ENCODE measurements at places on chromosomes 1 and 21.

DNA sequence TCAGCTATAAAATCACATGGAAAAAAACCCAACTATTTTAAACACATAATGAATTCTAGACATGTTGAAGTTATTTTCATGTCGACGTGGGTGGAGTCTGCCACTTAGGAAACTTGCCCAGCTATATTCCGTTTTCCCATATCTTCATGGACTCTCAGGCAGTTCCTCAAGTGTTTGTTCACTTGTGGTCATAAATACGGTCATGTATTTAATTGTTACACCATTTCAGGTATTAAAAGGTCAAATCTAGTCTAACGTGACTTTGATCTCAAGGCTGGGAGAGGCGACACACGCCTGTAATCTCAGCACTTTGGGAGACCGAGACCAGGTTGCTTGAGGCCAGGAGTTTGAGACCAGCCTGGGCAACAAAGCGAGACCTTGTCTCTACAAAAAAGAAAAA, 346.9 kb downstream of the PBX1 start:
- DNase-seq, result no peak

- no peak for DNase-seq
Observed at GRCh38 chr1:171984850-171985485, 143.7 kb downstream of the DNM3 start.

DNA sequence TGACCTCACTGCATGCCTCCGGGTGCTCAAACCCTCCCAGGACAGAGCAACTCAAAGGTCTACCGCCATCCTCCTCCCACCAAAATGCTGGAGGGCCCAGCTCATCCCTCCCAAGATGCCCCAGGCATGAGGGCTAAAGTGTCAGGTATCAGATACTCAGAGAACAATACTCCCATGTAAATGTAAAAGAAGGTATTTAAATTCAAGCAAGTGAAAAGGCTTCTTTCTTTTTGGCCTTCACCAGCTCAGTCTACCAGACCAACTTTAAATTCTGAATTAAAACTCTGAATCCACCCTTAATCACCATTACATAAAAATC, 3.0 kb downstream of the PARP1 start:
- DNase-seq, result no peak

DNA sequence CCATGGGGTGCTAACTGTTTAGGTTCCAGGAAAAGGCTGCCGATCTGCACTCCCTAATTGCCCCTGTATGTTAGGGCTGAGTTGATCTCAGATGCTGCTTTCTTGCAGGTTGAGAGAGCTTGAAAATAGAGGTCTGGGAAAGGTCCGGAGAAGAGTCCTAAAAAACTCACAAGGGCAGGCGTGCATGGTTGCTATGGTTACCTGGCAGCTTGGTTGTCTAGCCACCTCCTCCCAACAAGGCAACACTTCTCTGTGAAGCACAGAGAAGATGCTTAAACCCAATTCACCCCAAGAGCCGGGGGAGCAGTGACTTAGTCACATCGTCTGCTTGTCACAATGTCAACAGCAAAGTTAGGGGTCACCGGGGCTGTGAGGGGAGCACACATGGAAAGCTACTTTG, 31.0 kb upstream of the LRRC52 start:
- DNase-seq, result no peak

- DNase-seq, result no peak
Observed at GRCh38 chr1:91795591-91796389, 90.2 kb downstream of the TGFBR3 start.

- no peak for DNase-seq
Observed at GRCh38 chr1:21673277-21673780, 4.2 kb upstream of the RAP1GAP start.

DNA sequence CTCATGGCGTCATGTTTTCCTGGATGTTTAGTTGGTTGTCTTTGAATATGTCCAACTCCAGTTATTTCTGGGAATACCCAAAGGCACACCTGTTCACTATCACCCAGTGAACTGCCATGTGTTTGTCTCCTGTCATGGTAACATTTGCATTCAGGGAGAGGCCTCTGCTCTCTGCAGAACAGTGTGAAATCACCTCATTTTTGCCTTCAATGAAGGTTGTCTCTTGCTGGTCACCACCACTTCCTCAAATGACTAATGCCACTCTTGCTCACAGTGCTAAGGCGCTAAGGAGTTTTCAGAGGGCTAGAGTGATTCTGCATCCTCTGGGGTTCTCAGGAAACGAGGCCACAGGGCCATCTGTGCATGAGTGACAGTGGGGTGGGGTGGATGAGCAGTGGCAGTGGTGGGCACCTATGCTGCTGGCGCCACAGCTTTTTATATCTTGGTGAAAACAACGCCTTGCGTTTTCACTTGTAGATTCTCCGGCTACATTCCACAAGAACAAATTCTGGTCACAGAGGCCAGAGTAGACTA, 60.0 kb upstream of the ATP5PO start:
- DNase-seq, result no peak

Measured in stimulated activated CD4-positive, alpha-beta T cell treated with anti-CD3 and anti-CD28 coated beads, Interleukin-12 subunit alpha, Interleukin-12 subunit beta, amount 100 ng/mL, for 4 hours (primary cell).